Neural cell (in vitro differentiated cells): ENCODE measurements at places on chromosomes 12 and 14. TPM values are rescaled to one million over a fixed set of nuclear protein-coding genes. Genes with fewer than 3 reads are reported as not detected.

Gene GPR135
- 2.9 and 3.0 TPM in 2 replicates for polyA plus RNA-seq

Gene SP1
- 7.3 and 9.9 TPM in 2 replicates for polyA plus RNA-seq

Gene TAS2R30
- 0.40 and 0.53 TPM in 2 replicates for polyA plus RNA-seq

Gene MANSC4
- polyA plus RNA-seq: 0.43 and 0.54 TPM in 2 replicates

Gene NINJ2
- not detected in 2 replicates for polyA plus RNA-seq

Gene PTPRB
- 0.26 and 0.32 TPM in 2 replicates for polyA plus RNA-seq

Gene ACOT6
- not detected in 2 replicates for polyA plus RNA-seq

Gene APOF
- not detected in 2 replicates for polyA plus RNA-seq

Gene NANOG
- not detected in 2 replicates for polyA plus RNA-seq
